ENCODE measurements at places on chromosomes 1 and 21.

DNA sequence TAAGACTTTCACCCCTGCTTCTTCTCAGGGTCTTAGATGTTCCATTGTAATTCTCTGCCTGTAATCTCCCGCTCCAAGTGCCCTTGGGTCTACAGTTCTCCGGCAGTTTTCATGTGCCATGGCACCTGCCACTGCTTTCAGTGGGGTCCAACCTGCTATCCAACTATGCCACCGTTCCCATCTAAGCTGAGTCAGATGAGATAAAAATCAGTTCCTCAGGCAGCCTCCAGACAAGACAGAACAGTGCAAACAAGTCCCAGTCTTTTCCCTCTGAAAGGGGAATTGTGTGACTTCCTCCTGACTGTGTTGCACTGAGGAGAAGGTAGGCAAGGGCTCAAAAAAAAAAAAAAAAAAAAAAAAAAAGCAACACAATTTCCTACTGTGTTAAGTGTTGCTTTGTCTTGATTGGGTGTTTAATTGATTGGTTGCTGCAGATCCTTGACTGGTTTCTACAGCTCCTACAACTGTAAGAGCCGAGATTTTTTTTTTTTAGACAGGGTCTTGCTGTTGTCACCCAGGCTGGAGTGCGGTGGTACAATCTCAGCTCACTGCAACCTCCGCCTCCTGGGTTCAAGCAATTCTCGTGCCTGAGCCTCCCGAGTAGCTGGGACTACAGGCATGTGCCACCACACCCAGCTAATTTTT, 50.7 kb downstream of the EBNA1BP2 start:
- DNase-seq = no peak

GRCh38 chr1:151013518-151013917, 5.3 kb downstream of the PRUNE1 start:
- no peak for DNase-seq

DNA sequence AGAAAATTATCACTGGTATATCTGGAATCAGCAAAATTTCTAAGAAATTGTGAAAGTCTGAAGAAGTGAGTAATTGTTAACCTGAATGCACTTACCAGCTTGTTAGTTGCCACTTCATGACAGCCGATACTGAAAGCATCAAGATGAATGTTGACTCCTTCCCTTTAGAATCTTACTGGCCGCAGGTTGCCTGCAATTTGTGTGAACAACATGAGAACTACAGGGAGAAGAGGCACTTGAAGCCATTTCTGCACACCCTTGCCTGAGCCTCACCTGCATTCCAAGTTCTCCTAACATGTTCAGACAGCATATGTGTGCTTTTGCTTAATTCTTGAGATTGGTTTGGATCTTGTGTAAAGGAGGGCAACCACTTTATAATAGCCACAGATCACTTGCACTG, 59.2 kb upstream of the SSX2IP start:
- DNase-seq = no peak

DNA sequence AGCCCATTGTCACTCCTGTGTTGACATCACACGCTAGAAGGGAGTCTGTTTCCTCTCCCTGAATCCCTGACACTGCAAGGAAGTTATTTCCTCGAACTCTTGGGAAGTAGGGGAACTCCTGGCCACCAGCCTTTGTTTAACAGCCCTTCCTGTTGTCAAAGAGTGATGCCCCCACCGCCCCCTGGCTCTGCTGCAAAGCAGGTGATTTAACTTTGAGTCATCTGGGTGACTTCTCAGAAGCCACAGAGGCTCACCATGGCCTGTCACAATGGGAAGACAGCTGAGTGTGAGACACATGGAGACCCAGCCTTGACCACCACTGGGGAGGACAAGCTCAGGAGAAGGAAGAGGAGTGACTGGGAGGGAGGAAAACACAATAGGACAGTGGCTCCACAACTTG, 182.8 kb downstream of the PSMG1 start:
- DNase-seq = no peak

- no peak for DNase-seq
Measured at GRCh38 chr1:225422795-225423517, 4.9 kb downstream of the LBR start.

DNA sequence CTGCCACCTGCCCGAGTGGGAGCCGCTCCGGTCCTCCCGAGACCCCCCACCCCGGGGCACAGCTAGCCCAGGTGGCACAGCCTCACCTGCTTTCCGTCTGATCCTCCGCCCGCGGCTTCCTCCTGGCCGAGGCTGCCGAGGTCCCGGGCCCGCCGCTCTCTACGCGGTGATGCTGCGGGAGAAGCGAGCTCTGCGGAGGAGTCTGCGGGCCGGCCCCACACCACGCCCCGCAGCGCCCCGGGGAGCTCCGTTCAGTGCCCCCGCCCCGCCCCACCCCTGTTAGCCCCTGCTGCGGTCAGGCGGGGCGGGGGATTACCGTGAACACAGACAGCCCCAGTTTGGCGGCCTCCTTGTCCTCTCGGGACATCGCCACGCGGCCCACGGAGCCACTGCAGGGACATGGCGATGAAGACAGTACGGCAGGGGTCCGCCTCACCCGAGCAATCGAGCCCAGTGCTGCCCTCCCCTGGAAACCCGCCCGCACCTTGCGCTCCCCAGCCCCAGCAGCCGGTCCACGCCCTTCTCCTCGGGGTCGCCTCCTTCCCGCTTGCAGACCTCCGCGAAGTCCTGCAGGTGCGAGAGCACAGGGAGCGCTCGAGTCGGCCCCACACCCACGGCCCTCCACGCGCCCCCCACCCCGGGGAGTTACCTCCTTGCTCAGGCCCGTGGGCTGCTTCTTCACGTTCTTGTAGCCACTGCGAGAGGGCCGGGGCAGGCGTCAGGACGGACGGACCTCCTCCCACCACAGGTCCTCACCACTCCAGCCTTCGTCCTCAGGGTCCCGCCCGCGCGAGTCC, 933 bp downstream of the C1orf35 start:
- no peak for DNase-seq

GRCh38 chr1:172540635-172541034, 7.7 kb downstream of the SUCO start:
- DNase-seq = no peak

- DNase-seq = no peak
Measured at GRCh38 chr1:44417351-44418021, 12.4 kb downstream of the RNF220 start.

- DNase-seq = no peak
Measured at GRCh38 chr1:187999973-188000372, 1171.2 kb downstream of the PLA2G4A start.

DNA sequence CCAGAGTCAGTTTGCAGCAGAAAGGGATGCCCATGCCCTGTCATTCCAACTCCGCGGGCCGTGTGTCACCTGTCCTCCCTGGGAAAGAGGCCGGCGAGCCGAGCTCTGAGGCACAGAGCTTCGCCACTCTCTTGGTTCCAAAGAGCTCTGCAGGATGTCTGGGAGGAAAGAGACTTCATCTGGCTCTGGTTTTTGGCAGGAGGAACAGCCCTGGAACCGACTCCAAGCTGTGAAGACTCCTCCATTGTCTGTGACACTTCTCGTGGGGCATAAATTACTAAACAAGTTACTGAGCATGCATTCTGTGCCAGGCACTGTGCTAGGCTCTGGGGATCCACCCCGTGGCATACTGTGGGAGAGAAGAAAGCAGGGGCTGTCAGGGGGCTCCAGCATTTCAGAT, 3.9 kb upstream of the FAM151A start:
- no peak for DNase-seq

DNA sequence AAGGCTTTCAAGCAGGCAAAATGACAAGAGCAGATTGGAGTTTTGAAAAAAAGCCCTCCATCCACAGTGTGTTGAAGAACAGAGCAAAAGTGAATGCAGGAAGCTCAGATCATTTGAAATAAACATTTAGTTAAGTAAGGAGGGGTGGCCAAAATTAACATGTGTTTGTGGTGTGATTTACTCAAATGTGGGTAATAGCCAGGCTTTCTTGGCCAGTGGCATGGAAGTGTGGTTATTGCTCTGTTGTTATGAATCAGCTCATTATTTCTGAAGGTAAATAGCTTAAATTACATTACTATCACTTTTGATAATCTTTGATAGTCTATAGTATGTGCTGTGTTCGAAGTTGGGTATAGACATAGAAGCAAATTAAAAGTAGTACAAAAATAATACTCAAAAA, 485.9 kb downstream of the LMO4 start:
- DNase-seq = no peak

GRCh38 chr1:109740615-109741373, at the start of gene GSTM3:
Gene GSTM3, minus strand, starts transcription at chr1:109741038. Its CDS starts 751 bp downstream, at chr1:109740287.
- DNase-seq = no peak

- DNase-seq = no peak
Measured at GRCh38 chr1:183814121-183814681, 9.3 kb downstream of the RGL1 start.

GRCh38 chr1:205073511-205073910, 10.7 kb downstream of the TMEM81 start:
- DNase-seq = no peak

- DNase-seq = no peak
Measured at GRCh38 chr1:98051065-98051675, 130.3 kb upstream of the DPYD start.

GRCh38 chr1:204780630-204781029, 90.0 kb upstream of the NFASC start:
- no peak for DNase-seq

- no peak for DNase-seq
Measured at GRCh38 chr1:52551507-52552235, 1.2 kb downstream of the TUT4 start.

DNA sequence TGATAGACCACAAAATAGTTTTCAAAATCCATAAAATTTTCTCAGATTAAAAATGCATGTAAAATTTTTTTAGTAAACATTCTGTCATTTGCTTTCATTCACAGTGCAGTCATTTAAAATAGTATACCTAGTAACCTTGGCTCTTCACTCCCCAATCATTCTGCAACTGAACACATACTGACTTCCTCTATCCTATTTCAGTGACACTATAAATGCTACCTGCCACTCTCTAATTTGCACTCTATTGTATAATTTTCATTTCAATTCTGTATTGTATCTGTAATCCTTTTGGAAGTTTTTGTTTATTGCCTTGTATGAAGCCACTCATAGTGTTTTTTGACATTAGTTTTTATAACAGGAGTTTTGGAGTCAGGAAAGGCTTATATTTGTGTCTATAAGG, 1029.1 kb upstream of the NCAM2 start:
- no peak for DNase-seq

GRCh38 chr1:64884261-64885040, 81.9 kb downstream of the JAK1 start:
- no peak for DNase-seq

- DNase-seq = no peak
Measured at GRCh38 chr1:38018864-38019343, 6.4 kb downstream of the UTP11 start.

GRCh38 chr1:53662169-53662568, 76.8 kb downstream of the GLIS1 start:
- DNase-seq = no peak

- DNase-seq = no peak
Measured at GRCh38 chr1:204456826-204457442, 37.7 kb downstream of the PIK3C2B start.

DNA sequence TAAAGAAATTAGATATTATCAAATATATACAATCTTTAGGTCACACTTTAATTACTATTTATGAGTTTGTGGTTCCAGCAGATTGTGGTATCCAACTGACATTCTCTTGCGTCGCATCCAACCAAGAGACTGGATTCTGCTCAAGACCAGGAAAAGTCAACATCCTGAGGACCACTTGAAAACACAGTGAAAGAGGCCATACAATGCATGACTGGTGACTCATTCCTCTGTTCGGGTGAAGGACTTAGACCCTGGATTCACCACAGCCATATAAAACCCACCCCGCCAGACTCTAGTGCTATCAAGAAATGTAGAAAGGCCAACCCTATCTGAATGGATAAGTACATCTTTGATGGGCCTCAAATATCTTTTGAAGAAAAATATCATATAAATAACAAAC, 14.5 kb upstream of the CFHR4 start:
- DNase-seq = no peak

DNA sequence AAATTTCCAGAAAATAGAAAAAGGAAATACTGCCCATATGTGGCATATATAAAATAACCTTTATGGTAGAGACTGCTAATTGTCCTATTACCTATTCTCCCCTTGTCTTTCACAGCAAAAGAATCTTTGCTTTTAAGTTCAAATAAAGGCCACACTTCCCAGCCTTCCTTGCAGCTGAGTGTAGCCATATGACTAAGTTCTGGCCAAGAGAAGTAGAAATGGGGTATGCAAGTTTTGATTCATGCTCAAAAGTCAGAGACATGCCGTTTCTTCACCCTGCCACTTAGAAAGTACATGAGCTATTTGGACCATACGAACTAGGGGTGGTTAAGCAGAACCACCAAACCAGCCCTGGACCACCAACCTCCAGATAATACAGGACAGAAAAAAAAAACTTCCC, 18.3 kb upstream of the S100A2 start:
- DNase-seq = no peak

GRCh38 chr21:46295996-46296752, 10.0 kb downstream of the YBEY start:
- DNase-seq = peak; percentile 27

- DNase-seq = no peak
Measured at GRCh38 chr1:92317836-92318493, 19.1 kb downstream of the RPAP2 start.

- no peak for DNase-seq
Measured at GRCh38 chr1:156874572-156875340, 14.1 kb downstream of the NTRK1 start.

GRCh38 chr21:29650523-29651022, 289.2 kb downstream of the GRIK1 start:
- no peak for DNase-seq

DNA sequence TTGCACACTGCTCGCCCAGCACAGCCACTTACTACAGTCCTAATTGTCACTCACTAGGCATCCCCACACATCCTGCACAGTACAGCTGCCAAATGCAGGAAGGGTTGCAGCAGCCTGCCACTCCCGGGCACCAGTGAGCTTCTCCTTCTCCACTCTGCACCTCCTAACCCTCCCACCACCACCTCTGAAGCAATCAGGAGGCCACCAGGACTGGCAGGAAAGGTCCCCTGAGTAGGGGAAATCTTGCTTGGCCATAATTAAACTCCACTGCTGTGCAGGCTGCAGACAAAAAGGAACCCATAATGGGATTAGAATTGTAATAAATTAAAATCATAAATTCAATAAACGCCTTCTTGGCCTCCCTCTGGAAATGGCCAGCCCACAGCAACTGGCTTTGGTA, 31.8 kb downstream of the FBXO2 start:
- DNase-seq = no peak

GRCh38 chr1:29500041-29500440, 263.7 kb downstream of the PTPRU start:
- no peak for DNase-seq

DNA sequence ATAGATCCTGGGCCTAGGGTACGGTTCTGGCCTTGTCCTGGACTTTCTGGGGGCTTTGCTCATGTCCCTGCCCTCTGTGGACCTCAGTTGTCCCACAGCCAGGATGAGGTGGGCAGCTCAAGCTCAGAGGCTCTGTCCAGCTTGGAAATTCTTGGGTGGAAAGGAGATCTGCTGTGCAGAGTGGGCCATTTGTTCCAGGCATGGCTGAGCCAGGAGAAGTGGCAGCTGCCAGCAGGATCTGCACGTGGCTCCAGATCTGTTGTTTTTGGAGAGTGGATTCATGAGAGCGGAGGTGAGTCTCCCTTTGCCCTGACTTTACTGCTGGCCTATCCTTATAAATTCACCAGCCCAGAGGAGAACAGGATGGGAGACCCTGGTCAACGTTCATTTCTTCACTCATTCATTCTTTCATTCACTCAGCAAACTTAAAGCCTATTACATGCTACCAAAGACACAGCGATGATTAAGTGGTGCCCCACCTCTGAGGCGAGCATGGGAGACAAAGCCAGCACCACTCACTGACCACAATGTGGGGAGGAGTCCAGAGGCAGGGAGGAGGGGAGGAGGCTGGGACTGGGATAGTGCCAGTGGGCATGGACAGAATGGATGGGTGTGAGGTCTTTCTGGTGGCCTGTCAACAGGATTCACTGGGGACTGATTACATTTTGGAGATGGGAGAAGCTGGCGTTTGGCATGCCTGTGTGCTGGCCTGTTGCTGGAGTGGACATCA, 205.1 kb downstream of the TRABD2B start:
- DNase-seq = no peak

Measured in activated CD8-positive, alpha-beta memory T cell treated with anti-CD3 and anti-CD28 coated beads for 48 hours (primary cell).